ENCODE measurements at places on chromosomes 1 and 21. TPM values are rescaled to one million over a fixed set of nuclear protein-coding genes. Genes with fewer than 3 reads are reported as not detected.

GRCh38 chr1:60329651-60330050 lies 256.1 kb upstream of the C1orf87 start:
- H3K36me3 ChIP-seq, result no peaks in the 10 kb centered on the region
- no peaks in the 10 kb centered on the region for H3K27me3 ChIP-seq
- no peak overlapping the region for H3K4me3 ChIP-seq
- H3K27ac ChIP-seq, result no peak overlapping the region
- DNase-seq, result no peak

GRCh38 chr1:240619906-240620621 lies 8.1 kb upstream of the GREM2 start:
- H3K36me3 ChIP-seq, result no peaks in the 10 kb centered on the region
- no peak for DNase-seq
- no peak overlapping the region for H3K27ac ChIP-seq
- peaks cover 2% of the 10 kb centered on the region for H3K4me1 ChIP-seq

GRCh38 chr1:211986628-211987254 lies 48.6 kb downstream of the INTS7 start:
- H3K27me3 ChIP-seq, result no peaks in the 10 kb centered on the region
- peaks cover 4% of the 10 kb centered on the region for H3K4me1 ChIP-seq
- peaks cover 22% of the 10 kb centered on the region for H3K36me3 ChIP-seq
- H3K27ac ChIP-seq, result no peak overlapping the region
- no peak overlapping the region for H3K4me3 ChIP-seq
- no peak for DNase-seq

DNA sequence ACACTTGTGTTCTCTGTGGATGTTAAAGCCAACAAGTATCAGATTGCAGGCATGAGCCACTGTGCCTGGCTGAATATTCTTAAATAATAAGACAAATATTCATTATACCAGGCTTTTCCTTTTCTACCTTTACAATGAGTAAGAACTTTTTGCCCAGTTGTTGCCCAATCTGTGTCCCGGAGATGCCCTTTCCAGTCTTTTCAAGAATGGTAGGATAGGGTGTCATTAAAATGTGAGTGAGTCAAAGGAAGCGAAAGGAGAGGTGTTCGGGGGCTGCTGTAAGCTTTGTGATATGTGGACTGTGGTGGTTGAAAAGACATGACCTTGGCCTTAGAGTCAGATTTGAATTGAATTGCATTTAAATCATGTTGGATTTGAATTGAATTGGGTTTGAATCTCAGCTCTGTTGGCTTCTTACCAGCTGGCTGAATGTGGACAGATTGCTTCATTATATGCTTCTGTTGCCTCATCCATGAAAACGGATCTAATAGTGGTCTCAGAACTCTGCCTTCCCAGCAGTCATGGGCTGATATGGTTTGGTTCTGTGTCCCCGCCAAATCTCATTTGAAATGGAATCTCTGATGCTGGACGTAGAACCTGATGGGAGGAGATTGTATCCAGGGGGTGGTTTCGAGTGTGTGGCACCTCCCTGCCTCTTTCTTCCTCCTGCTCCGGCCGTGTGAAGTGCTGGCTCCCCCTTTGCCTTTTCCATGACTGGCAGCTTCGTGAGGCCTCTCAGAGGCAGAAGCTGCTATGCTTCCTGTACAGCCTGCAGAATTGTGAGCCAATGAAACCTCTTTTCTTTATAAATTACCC lies 22.7 kb upstream of the AADACL3 start:
- no peak overlapping the region for H3K4me3 ChIP-seq
- no peaks in the 10 kb centered on the region for H3K36me3 ChIP-seq
- H3K27me3 ChIP-seq, result peaks cover 14% of the 10 kb centered on the region
- no peak for DNase-seq
- no peak overlapping the region for H3K27ac ChIP-seq
- no peaks in the 10 kb centered on the region for H3K4me1 ChIP-seq

DNA sequence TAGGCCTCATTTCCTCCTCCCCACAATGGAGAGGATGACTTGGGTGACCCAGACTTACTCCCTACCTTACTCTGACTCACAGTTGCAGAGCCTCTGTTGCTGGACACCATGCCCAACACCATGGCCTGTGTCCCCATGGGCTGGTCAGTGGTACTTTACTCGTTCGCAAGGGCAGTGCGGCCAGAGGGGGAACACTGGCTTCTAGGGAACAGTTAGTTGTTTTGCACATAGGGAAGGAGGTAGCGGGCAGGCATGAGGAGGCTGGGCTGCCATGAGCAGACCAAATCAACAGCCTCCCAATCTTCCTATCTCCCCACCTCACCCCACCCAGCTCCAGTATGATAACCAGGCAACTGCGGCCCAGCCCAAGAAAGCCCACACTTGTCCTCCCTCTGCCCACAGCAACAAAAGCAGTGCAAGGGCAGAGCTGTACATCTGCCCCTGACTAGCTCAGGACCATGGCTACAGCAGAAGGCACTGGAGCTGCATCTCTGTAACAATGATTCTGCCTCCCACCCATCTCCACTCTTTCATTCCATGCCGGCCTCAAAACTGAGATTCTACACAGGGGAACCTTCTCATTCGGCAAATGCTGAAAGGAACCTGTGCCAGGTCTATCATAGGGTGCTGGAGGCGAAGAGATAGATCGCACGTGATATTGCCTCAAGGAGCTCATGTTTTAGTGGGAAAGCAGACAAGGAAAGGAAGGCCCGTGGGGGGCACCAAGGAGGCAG lies 18.6 kb downstream of the TAL1 start:
- H3K4me1 ChIP-seq, result peaks cover 2% of the 10 kb centered on the region
- no peak overlapping the region for H3K27ac ChIP-seq
- peaks cover 5% of the 10 kb centered on the region for H3K27me3 ChIP-seq

DNA sequence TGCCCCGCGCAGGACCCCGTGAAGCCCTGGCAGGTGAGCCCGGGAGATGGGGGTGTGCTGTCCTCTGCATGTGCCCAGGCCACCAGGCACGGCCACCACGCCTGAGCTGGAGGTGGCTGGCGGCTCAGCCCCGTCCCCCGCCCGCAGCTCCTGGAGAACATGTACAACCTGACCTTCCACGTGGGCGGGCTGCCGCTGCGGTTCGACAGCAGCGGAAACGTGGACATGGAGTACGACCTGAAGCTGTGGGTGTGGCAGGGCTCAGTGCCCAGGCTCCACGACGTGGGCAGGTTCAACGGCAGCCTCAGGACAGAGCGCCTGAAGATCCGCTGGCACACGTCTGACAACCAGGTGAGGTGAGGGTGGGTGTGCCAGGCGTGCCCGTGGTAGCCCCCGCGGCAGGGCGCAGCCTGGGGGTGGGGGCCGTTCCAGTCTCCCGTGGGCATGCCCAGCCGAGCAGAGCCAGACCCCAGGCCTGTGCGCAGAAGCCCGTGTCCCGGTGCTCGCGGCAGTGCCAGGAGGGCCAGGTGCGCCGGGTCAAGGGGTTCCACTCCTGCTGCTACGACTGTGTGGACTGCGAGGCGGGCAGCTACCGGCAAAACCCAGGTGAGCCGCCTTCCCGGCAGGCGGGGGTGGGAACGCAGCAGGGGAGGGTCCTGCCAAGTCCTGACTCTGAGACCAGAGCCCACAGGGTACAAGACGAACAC lies 1.8 kb downstream of the TAS1R3 start:
- no peak overlapping the region for H3K4me3 ChIP-seq
- H3K27ac ChIP-seq, result no peak overlapping the region
- H3K27me3 ChIP-seq, result no peaks in the 10 kb centered on the region
- H3K4me1 ChIP-seq, result no peaks in the 10 kb centered on the region
- DNase-seq, result no peak

DNA sequence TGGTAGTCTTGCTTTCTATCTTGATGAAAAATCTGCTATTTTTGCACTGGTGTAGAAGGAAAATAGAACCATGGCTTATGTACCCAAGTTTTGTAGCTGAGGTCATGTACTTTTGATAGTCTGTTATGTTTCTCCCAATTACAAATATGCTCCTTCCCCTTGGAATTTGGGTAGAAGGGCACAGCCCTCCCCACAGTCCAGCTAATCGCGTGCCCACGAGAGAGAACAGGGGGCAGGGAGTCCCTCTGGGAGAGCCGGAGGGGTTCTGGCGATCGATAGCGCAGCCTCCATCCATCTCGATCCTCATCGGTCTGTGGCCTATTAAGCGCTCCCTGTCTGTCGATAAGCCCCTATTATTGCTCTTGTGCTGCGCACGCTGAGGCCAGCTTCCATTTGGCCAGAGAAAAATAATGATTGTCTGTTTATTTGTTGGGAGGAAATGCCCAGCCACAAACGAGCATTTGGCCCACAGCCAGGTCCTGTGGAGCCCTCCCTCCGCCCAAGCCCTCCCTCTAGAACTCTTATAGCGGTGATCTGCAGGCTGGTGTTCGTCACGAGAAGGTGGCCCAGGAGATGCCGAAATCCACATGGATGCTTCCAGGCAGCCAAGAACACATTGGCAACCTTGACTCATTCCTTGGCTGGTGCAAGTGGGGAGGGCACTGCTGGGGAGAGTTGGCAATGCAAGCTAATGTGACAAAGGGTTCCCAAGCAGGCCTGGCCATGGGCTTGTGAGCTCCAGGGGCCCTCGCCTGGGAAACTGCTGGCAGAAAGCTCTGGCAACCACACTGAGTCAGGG lies 134.7 kb upstream of the TNR start:
- H3K4me1 ChIP-seq, result no peaks in the 10 kb centered on the region
- no peak overlapping the region for H3K4me3 ChIP-seq
- peaks cover 2% of the 10 kb centered on the region for H3K27me3 ChIP-seq
- no peaks in the 10 kb centered on the region for H3K36me3 ChIP-seq

DNA sequence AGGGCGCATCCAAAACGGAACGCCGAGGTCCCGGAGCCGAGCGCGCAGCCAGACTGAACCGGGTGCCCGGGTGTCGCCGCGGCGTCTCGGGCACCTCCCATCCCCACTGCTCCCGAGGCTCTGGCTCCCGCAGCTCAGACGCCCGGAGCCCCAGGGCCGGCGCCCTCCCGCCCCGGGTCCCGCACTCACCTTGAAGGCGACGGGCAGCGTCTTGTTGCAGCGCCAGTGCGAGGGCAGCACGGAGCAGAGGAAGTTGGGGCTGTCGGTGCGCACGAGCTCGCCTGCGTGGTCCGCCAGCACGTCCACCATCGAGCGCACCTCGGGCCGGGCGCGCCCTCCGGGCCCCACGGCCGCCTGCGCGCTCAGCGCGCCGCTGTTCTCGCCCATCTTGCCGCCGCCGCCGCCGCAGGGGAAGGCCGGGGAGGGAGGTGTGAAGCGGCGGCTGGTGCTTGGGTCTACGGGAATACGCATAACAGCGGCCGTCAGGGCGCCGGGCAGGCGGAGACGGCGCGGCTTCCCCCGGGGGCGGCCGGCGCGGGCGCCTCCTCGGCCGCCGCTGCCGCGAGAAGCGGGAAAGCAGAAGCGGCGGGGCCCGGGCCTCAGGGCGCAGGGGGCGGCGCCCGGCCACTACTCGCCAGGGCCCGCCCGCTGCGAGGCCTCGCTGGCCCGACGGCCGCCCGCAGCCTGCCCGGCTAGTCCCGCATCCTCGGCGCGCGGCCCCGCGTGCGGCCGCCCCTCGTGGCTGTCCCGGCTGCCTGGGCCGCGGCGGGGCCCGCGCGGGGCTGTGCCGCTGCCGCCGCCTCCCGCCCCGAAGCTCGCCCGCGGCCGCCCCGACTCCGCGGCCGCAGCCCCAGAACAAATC lies 447 bp downstream of the RUNX3 start:
- H3K4me3 ChIP-seq, result peak overlapping the region; percentile 92
- peak overlapping the region; percentile 91 for H3K27ac ChIP-seq
- H3K27me3 ChIP-seq, result no peaks in the 10 kb centered on the region
- peaks cover 37% of the 10 kb centered on the region for H3K36me3 ChIP-seq
- H3K4me1 ChIP-seq, result peaks cover 63% of the 10 kb centered on the region

GRCh38 chr1:23196627-23197328 lies 20.5 kb downstream of the HTR1D start:
- peaks cover 19% of the 10 kb centered on the region for H3K27me3 ChIP-seq
- no peak overlapping the region for H3K4me3 ChIP-seq
- no peak for DNase-seq
- no peaks in the 10 kb centered on the region for H3K4me1 ChIP-seq

DNA sequence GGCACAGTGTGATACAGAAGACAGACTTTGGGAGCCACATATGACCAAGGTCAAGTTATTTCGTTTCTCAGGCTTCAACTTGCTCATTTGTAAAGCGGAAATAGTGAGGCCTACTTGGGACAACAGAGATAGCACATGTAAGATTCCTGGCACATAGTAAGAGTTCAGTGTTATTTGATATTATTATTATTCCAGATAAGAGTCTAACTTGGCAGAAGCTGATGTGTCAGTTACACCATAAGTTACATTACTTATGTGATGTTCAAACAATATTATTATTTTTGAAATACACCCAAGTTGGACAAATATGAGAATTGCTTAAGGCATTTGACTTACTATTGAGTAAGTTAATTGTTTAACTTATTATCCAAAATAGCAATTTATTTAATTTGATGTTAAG lies 10.2 kb upstream of the CYP4X1 start:
- no peak overlapping the region for H3K4me3 ChIP-seq
- no peak for DNase-seq
- no peaks in the 10 kb centered on the region for H3K36me3 ChIP-seq
- H3K27ac ChIP-seq, result no peak overlapping the region

- H3K4me3 ChIP-seq, result no peak overlapping the region
- H3K27me3 ChIP-seq, result peaks cover 2% of the 10 kb centered on the region
- no peak for DNase-seq
- H3K36me3 ChIP-seq, result no peaks in the 10 kb centered on the region
- H3K4me1 ChIP-seq, result no peaks in the 10 kb centered on the region
- H3K27ac ChIP-seq, result no peak overlapping the region
Measured at GRCh38 chr1:1241588-1242219, 4.8 kb downstream of the C1QTNF12 start.

- H3K27me3 ChIP-seq, result no peaks in the 10 kb centered on the region
- peaks cover 21% of the 10 kb centered on the region for H3K4me1 ChIP-seq
- no peak overlapping the region for H3K4me3 ChIP-seq
- DNase-seq, result no peak
- H3K27ac ChIP-seq, result no peak overlapping the region
Measured at GRCh38 chr21:37232274-37233018, 34.7 kb downstream of the VPS26C start.

DNA sequence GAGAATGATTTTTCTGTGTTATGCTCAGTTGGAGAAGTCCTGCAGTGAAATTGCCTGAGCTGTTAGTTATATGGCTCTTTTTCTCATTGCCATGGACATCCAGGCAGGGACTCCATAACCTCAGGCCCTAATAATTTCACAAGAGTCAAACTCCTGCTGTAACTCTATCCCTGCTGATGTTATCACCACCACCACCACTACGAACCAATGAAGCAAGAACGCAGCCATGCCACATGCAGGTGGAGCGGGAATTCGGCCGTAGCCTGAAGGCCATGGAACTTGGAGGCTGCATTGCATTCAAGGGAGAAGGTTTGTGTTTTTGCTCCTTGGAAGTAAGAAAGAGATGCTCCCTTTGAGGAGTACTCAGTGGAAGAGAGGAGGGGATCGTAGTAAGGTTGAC lies 16.8 kb upstream of the DLGAP3 start:
- no peak overlapping the region for H3K27ac ChIP-seq
- no peaks in the 10 kb centered on the region for H3K36me3 ChIP-seq
- no peaks in the 10 kb centered on the region for H3K4me1 ChIP-seq

- H3K4me3 ChIP-seq, result no peak overlapping the region
- DNase-seq, result no peak
- H3K27ac ChIP-seq, result no peak overlapping the region
- H3K4me1 ChIP-seq, result no peaks in the 10 kb centered on the region
Measured at GRCh38 chr1:210779269-210779668, 354.7 kb downstream of the KCNH1 start.

GRCh38 chr1:62599044-62599443 lies 1.7 kb downstream of the ANGPTL3 start:
- H3K36me3 ChIP-seq, result no peaks in the 10 kb centered on the region
- no peak overlapping the region for H3K27ac ChIP-seq
- H3K4me1 ChIP-seq, result peaks cover 5% of the 10 kb centered on the region
- no peak for DNase-seq
- H3K27me3 ChIP-seq, result no peaks in the 10 kb centered on the region
- no peak overlapping the region for H3K4me3 ChIP-seq

LCE2B gene
- not detected for total RNA-seq

GJB3 gene
- total RNA-seq, result not detected

ITGB2 gene
- 416 TPM for total RNA-seq

NBPF4 gene
- 0.11 TPM for total RNA-seq

ELAVL4 gene
- not detected for total RNA-seq

OR10R2 gene
- not detected for total RNA-seq

KIF2C gene
- 87.7 TPM for total RNA-seq

Data from activated naive CD8-positive, alpha-beta T cell treated with anti-CD3 and anti-CD28 coated beads, Interleukin-2, amount 10 ng/mL, durations not matched to agents 7 days and 5 days (primary cell).